ENCODE measurements at places on chromosomes 1 and 21. TPM values are rescaled to one million over a fixed set of nuclear protein-coding genes. Genes with fewer than 3 reads are reported as not detected.
A peak's percentile ranks its signal among the peaks of the same experiment; 100 is the strongest.

DNA sequence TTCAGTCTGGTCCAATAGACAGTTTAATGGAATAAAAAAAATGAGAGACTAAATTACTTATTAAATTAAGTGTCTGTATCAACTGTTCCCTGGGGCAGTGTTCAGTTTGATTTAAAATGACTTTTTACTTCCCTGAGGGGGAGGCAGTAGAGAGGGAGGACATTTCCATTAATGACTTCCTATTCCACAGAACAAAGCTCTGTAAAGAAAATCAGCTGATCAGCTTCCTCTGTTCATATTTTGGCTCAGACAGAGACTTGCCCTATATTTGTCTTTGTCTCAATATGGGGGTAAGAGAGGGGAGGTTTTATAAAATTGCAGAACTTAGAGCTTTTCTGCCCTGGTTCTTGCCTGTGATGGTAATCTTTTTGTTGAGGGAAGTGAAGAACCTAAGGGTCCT, 8.4 kb downstream of the CFAP126 start:
- DNase-seq: no peak

DNA sequence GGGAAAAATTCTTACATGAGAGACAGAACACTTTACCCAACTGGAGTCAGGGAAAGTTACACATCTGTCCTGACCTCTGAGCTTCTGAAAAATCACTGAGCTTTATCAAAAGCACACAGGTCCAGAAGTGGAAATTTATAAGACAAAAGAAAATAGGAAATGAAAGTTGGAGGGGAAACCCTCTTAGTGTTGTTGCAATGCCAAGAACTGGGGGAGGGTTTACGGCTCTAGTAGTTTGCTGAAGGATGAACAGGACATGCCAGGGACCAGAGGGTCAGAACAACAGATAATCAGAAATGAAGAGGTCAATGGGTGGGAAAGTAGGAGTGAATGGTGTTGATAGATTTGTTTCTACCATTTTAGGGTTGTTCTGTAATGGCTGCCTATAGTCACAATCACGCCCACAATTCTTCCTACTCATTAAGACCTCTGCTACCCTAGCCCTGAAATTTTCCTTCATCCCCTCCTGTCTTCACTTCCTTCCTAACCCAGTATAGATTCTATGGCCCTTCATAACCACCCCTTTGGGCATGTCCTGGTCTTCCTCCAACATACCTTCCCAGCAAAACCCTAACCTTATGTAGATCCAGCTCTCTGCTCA, 30.3 kb upstream of the FMOD start:
- no peak for DNase-seq

Gene S100A12
- total RNA-seq: not detected

- DNase-seq: no peak
These were observed 127.5 kb upstream of the DNAH14 start for GRCh38 chr1:224801844-224802490.

DNA sequence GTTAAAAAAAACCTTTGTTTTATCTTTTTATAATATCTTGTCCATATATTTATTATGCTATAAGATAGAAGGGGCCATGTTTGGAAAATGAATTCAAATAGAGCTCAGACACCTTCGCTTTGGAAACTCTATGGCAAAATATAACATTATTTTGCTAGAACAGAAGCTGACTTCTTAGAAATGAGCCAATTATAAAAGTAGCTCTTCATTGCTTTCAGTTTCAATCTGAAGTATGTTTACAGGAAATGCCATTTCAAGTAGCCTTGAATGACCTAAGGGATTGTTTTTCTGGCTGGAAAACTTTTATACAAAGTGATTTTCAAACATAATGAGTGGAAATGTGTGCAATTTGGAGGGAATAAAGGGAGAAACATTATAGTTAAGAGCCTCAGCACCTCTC, 37.8 kb upstream of the GBP5 start:
- peak; percentile 27 for DNase-seq

DNA sequence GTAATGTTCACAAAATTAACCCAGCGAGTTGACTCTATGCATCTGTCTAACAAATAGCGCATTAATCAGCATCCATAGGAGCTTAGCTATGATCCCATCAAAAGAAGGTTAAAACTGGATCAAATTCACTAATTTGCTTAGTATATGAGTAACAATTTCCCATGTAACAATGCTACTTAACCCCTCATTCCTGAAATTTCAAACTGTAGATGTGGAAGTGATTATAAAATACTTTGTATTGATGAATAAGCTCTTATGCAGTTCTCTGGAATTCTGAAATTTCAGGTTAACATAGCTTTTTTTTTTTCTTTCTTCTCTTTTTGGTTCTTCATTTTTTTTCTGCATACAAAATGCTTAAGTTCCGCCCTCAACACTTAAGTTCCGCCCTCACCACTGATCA, 1272.7 kb downstream of the KCNT2 start:
- no peak for DNase-seq

DNA sequence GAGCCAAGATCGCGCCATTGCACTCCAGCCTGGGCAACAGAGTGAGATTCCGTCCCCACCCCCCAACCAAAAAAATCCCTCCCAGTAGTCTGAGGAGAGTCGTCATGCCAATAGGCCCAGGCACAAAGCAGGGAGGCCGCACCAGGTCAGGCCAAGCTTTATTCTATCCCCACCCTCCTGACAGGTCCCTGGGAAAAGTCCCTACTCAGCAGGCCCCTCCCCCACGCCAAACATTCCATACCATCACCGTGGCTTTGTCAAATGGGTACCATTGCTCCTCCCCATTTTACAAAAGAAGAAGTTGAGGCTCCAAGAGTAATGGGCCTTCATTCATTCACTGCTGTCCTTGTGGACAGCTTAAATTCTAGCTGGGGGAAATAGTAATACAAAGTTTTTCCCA, 5.3 kb downstream of the GPR3 start:
- no peak for DNase-seq

Gene FBXO28
- 36.4 TPM for total RNA-seq

DNA sequence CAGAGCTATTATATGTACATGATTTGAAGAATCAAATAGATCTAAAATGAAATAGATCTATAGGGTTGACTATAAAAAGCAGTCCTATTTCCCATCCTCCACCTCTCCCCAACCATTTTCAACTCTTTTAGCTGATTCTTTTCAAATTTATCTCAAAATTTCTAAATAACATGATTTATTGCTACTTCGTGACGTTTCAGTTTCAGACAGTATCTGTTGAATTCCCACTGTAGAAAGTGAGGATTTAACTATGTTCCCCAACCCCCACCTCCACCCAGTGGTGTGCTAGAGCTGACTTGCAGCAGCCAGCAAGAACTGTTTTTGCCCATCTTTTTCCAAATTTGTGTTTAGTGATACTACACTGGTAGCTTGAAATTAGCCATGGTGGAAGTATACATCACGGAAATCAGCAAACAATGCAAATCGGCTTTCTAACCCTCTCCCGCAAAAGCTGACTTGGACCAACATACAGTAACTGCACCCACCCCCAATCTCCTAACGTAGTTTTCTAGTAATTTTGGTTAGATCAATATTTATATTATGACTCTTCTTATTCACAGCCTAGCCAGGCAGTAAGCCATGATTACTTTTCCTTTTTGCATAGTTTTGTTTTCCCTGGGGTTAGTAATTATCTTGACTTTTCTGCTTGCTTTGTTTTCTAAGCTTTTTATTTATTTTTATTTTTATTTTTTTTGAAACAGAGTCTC, 10.9 kb downstream of the SEMA4A start:
- DNase-seq: no peak

Gene BEST4
- total RNA-seq: 1.6 TPM

Gene PSMD4
- total RNA-seq: 143 TPM

Gene SLC16A4
- 0.39 TPM for total RNA-seq

- no peak for DNase-seq
These were observed 431.3 kb downstream of the MRPL39 start for GRCh38 chr21:25175938-25176337.

- DNase-seq: peak; percentile 67
These were observed 36.4 kb upstream of the JAK1 start for GRCh38 chr1:65002508-65003315.

- DNase-seq: no peak
These were observed 273.2 kb downstream of the USP25 start for GRCh38 chr21:16002874-16003466.

Gene GBP2
- total RNA-seq: 199 TPM

DNA sequence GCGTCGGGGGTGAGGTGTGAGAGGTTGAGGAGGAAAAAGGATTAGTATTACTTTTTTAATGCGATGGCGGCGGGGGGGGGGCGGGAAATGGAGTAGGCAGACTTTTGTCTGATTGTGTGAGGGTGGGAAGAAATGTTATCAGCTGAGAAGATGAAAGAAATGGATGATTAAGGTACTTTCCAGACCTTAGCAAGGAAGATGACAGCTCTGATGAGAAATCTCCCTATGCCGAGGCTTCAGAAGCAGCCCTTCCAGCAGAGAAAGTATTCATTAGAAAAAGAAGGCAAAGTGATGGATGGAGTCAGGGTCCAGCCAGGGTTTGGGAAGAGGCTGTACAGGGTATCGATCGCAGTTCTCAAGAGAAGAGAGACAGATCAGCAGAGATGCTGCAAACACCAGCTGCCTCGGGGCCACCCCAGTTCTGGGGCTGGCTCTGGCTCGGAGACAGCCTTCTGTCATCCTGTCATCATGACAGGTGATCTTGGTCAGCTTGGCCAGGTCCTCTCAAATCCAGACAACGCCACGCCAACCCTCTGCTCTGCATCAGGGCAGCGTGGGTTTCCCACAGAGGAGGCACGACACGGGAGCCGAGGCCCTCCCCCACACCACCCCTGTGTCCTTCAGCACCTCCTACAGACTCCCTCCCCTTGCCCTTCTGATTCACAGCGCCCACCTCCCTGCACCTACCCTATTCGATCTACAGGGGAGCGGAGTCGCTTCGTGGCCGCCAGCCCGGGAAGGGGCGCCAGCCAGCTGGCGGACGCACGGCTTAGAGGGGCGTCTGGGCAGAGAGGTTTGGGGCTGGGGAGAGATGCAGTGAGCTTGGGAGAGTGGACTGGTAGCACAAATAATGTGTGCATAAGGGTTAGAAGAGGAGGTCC, 674 bp upstream of the ATXN7L2 start:
- DNase-seq: peak; percentile 34

Gene NID1
- 0.08 TPM for total RNA-seq

GRCh38 chr1:193794239-193794638, 607.8 kb upstream of the B3GALT2 start:
- no peak for DNase-seq

Data from CD4-positive, alpha-beta memory T cell (primary cell).